ENCODE measurements at places on chromosomes 12 and 14. TPM values are rescaled to one million over a fixed set of nuclear protein-coding genes. Genes with fewer than 3 reads are reported as not detected.

ENDOU gene
- 0.49 TPM for total RNA-seq

SLC6A12 gene
- 1.2 TPM for total RNA-seq

- no peak for DNase-seq
Observed at GRCh38 chr14:24116128-24116814, 1.5 kb upstream of the NRL start.

DNA sequence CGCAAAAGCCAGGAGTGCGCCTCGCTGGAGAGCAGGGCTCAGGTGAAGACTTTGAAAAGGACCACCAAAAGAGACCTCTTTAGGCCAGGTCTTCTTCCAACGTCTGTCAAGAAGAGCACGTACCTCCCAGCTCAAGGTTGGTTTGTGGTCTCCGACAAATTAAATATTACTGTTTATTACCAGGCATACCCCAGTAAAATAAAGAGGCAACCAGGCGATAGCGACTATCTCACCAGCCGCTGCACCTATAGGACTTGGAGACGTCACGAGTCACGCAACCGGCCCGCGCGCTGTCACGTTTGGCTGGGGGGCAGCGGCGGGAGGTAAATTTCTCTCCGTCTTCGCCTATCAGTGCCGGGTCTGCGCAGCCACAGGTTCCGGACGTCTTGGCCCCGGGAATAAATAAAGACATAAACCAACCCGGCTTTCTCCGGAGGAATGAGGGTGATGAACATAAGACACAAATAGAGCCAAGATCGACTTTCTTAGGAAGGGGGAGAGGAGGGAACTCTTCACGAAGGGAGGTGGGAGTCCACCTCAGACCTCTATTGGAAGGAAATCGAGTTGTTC, 2.0 kb upstream of the TBX5 start:
- no peak for DNase-seq

GRCh38 chr12:79747274-79747673, 56.5 kb upstream of the PAWR start:
- DNase-seq, result no peak

DNA sequence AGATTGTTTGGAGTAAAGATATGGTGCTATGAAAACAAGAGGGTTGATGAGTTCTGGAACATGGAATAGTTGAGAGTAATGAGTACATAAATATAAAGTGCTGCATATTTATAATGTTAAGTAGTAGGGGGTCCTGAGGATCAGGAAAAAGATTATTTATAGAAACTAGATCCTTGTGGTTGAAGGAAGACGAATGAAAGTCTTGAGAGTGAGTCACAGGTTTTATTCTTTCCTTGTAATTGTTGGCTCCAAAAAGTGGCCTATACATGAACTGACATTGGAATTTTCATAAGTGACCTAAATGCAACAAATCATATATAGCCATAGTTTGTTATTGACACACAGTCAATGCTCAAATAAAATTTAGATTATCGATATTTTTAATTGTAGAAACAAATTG, 440.4 kb upstream of the PRICKLE1 start:
- no peak for DNase-seq

- peak; percentile 81 for DNase-seq
Observed at GRCh38 chr12:91109148-91109564, 2.1 kb downstream of the LUM start.

KERA gene
- total RNA-seq, result not detected

TMEM132D gene
- total RNA-seq, result not detected

DNA sequence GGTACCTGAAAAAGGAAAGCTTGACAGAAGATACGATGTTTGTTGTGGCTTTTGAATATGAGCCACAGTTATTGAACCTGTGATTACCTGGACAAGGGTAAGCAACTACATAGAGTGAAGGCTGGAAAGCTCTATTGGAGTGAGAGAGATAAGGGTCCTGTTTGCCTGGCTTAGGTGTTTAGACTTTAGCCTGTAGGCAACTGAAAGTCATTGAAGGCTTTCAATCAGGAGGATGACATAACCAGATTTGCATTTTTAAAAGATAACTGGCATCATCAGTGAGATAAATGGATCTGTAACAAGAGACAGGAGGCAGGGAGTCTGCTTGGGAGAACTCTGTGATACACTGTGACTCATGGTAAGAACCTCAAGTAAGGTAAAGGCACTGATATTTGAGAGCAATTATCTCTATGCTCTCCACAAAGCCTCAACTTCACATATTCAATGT, 128.9 kb upstream of the SOX5 start:
- DNase-seq, result no peak

- no peak for DNase-seq
Observed at GRCh38 chr12:107243341-107243740, 150.0 kb upstream of the CRY1 start.

DNA sequence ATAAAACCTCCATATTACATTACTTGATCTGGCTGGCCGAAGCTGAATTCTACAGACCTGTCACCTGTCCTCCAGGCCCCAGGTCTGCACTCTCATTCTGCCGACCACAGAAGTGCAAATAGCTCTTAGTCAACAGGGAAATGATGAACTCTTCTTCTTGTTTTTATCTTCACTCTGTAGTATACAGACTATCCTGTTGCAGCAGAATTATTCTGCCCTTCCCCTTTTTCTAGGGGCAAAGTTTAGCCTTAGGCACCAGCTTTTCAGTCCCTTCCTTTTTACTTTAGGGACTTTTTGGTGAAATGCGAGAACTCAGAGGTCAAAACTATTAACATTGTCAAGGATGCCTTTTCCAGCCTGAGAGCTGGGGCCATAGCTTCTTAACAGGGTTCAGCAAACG, 229.6 kb upstream of the EGLN3 start:
- DNase-seq, result no peak

KRT79 gene
- total RNA-seq, result not detected

DNA sequence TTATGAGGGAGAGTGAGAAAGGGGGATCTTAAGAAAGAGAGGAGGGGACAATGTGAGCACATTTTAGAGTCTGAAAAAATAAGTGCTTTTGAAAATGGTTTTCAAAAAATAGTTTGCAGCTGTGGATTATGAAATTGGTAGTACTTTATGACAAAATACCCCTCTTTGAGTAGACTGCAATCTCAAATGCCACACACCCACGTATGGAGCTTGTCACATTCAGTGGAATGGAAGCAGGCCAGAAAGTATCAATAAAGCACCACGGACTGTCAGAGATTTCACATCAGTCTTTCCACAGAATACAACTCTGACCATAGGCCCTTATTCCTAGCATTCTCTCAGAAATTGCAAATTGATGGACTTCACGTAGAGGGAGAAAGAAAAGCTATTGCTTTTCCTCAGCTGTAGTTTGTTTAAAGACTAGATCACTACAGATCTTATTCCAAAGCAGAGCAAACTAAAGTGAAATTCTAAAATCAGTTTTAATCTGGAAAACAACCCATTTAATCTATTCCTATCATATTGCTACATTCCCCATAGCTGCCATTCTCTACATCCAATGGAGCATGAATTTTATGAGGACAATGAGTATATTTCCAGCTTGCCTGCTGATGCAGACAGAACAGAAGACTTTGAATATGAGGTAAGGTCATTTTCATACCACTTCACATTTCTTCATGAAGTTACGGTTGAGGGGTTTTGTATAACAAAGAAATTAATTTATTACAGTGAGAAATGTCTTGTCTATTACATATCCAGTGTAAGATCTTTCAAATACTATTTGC, 321.3 kb downstream of the PDZRN4 start:
- DNase-seq, result no peak

KRT73 gene
- total RNA-seq, result not detected

- no peak for DNase-seq
Observed at GRCh38 chr12:3791256-3791874, 38.5 kb upstream of the CRACR2A start.

AQP6 gene
- not detected for total RNA-seq

- DNase-seq, result no peak
Observed at GRCh38 chr12:19190292-19191031, 60.9 kb downstream of the PLEKHA5 start.

DNA sequence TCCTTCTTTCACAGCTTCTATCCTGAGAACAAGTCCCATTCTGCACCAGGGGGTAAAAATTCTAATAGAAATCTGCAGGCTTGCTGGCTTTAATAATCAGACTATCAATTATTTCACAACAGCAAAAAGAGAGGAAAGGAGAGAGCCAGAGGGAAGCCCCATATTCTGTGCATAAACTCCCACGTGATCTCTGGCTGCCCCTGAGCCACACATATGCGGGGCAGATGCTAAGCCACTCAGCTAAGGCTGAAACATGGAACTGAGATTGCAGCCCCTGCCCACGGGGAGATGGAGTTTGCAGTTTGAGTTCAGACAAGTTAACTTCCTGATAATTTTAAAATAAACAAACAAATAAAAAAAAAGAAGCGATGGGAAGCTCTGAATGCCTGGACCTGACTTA, 254.4 kb upstream of the CCDC196 start:
- no peak for DNase-seq

- DNase-seq, result no peak
Observed at GRCh38 chr12:120972870-120973543, 5.3 kb upstream of the HNF1A start.

- DNase-seq, result no peak
Observed at GRCh38 chr14:36306836-36307235, 13.6 kb downstream of the MBIP start.

- no peak for DNase-seq
Observed at GRCh38 chr12:38983117-38983571, 77.8 kb upstream of the CPNE8 start.

GRCh38 chr12:1108276-1108675, 117.3 kb downstream of the ERC1 start:
- DNase-seq, result no peak

TAS2R13 gene
- 0.41 TPM for total RNA-seq

- DNase-seq, result no peak
Observed at GRCh38 chr12:107560165-107560898, 125.3 kb upstream of the PWP1 start.

INHBC gene
- not detected for total RNA-seq

DNA sequence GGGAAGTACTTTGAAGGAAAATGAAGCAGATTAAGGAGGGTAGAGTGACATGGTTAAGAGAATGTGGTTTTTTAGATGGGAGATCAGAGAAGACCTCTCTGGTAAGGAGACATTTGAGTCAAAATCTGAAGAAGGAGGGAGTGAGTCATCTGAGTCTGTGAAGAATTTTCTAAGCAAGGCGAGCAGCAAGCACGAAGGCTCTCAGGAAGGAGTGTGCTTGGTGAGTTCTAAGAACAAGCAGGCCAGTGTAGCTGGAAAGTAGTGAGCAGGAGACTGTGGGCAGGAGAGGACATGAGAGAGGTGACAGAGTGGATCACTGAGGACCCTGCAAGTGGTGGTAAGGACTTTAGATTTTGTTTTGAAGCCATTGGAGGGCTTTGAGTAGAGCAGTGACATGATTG, 76.3 kb upstream of the FUT8 start:
- no peak for DNase-seq

DNA sequence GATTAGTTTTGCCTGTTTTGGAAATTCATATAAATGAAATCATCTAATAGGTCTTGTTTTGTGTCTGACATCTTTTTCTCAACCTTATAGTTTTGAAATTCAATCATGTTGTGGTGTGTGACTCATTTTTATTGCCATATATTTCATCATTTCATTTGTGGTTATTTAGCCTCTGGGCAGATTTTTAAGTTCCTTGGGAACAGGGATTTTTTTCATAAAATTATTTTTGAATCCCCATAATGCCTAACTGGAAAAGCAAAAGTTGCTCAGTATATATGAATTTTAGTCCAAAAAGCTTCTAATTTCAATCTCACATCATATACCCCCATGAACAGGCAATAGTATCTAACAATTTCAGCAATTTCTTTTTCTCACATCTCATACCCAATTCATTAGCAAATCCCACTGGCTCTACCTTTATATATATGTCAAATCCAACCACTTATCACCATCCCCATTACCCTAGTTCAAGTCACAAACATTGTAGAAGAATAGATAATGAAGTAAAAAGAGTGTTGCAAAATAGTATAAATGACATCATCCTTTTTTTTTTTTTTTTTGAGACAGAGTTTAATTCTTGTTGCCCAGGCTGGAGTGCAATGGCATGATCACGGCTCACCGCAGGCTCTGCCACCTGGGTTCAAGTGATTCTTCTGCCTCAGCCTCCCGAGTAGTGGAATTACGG, 2.6 kb upstream of the OR6J1 start:
- DNase-seq, result no peak

SBNO1 gene
- total RNA-seq, result 27.1 TPM

KRT75 gene
- total RNA-seq, result not detected

DNA sequence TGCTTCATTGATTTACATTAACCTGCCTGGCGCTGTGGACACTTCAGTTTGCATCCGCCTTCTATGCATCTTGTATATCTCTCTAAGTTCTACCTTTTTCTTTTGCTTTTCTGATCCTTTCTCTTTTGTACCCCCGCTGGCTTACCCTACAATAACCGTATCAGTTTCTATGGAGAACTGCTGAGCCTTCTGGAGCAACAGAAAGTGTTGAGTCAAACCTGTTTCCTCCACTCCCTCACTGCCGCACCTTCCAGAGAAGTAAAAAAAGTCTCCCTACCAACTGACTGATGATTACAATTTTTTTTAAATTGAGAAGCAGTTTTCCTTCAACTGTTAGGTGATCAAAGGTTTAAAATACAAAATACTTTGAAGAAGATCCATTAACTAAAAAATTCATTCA, 17.4 kb downstream of the EXD2 start:
- DNase-seq, result no peak

- no peak for DNase-seq
Observed at GRCh38 chr12:90808568-90808967, 146.4 kb downstream of the CCER1 start.

- no peak for DNase-seq
Observed at GRCh38 chr14:85391892-85392291, 138.1 kb upstream of the FLRT2 start.

- no peak for DNase-seq
Observed at GRCh38 chr12:48716168-48716492, 377 bp downstream of the CCNT1 start.

- no peak for DNase-seq
Observed at GRCh38 chr14:102019006-102019540, 54.7 kb downstream of the DYNC1H1 start.

KRT72 gene
- total RNA-seq, result not detected

All from left ventricle myocardium inferior (tissue), 1 donor.